ENCODE measurements at places on chromosomes 5 and 9.

DNA sequence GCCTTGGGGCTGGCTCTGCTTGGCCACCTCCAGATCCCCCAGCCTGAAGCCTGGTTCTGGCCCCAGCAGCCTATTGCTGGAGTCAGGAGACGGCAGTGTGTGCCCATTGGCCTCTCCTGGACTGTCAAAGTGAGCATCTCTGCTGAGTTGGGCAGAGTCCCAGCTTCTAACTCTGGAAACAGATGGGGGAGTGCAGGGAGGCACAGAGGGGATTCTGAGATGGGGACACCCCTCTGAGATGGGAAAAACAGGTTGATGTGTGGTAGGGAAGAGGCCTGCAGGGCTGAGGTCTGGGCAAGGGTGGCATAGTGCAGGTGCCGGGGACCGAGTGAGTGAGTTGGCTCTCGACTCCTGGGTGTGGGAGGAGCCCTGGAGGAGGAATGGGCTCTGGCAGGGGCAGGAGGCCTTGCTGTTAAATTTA is 27.5 kb downstream of the PHF2 start:
- DNase-seq: no peak

- DNase-seq: no peak
Observed at GRCh38 chr9:19137282-19137681, 10.0 kb upstream of the PLIN2 start.

GRCh38 chr9:86282979-86283535 is 719 bp upstream of the ISCA1 start:
- DNase-seq: no peak

DNA sequence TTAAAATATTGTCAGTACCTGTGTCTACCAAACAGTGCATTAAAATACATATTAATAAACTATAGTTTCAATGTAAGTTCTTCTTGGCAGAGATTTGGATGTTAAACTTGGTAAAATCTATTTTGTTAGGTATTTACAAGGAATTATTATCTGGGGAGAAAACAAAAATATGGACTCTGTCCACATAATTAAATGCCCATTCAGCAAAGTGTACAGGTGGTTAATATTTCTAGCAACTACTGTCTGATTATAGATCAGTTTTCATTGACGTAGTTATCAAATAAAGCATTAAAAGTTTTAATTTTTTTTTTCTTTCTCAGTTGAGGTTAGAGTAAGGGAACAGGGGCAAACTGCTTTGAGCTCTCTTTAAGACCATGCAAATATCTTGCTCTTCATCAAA is 88.9 kb downstream of the NNT start:
- no peak for DNase-seq

DNA sequence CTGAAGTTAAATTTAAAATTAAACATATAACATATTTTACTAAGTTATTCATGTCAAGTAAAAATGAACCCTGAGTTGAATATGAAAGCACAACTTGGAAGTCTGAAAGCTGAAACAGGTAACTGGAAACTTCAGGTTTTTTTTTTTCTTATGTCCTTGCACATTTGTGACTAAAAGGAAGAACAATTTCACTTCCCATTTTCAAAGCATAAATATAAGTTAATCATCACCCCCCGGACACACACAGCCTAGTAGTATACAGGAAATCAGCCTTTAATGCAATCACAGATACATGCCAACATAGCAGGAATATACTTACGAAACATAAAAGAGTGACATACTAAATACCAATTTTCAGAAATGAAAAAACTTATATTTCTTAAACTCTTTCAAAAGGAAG is 225.9 kb downstream of the RFX3 start:
- DNase-seq: no peak

GRCh38 chr9:27377811-27378456 is 81.0 kb upstream of the EQTN start:
- DNase-seq: no peak

GRCh38 chr5:133427121-133427777 is 185.1 kb downstream of the FSTL4 start:
- DNase-seq: no peak

GRCh38 chr9:114606068-114606467 is 5.0 kb upstream of the TMEM268 start:
- peak; percentile 39 for DNase-seq

GRCh38 chr5:108728566-108729241 is 19.0 kb upstream of the FER start:
- DNase-seq: no peak

DNA sequence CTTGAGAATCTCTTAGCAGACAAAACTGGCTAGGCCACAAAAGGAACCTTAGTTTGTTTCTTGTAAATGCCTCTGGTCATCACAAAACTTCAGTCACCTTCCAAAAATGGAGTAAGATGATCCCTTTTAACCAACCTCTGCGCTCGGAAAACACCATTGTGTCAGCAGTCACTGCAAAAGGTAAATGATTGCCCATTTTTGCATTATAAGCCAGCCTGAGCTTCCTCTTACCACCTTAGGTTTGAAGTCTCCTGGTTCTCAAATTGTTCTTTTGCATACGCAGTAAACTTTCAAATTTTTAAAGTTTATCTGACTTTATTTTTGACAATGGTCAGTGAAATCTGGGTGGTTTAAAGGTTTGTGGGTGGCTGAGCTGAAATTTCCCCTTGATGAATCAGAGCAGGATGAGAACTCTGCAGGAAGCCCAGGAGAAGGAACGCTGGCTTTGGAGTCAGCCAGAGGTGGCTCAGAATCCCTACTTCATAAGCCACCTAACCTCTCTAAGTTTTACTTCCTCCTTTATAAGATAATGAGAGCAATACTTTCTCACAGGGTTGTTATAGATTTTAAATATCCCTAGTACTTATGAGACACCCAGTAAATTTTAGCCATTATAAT is 131.4 kb downstream of the MED10 start:
- no peak for DNase-seq

GRCh38 chr5:77302247-77302646 is 91.8 kb downstream of the PDE8B start:
- DNase-seq: no peak

GRCh38 chr9:78664370-78664769 is 367.4 kb downstream of the PSAT1 start:
- DNase-seq: no peak

- DNase-seq: no peak
Observed at GRCh38 chr9:27933210-27934025, 360.1 kb upstream of the C9orf72 start.

DNA sequence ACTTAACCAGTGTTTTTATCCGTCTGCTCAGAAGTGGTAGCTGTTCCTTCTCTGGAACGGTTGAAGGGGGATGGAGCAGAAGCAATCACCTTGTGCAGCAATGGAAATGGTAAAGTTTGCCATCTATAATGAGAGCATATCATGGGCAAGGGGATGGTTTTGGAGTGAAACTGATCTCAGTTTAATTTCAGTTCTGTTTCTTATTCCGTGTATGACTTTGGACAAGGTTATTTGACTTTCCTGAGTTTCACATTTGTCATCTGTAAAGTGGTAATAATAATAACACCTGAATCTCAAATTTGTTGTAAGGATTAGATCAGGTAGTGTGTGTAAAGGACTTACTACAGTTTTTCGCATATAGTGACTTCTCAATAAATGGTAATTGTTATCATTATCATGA is 106.1 kb downstream of the PCSK1 start:
- DNase-seq: no peak

- no peak for DNase-seq
Observed at GRCh38 chr9:2227144-2227867, 212.2 kb downstream of the SMARCA2 start.

DNA sequence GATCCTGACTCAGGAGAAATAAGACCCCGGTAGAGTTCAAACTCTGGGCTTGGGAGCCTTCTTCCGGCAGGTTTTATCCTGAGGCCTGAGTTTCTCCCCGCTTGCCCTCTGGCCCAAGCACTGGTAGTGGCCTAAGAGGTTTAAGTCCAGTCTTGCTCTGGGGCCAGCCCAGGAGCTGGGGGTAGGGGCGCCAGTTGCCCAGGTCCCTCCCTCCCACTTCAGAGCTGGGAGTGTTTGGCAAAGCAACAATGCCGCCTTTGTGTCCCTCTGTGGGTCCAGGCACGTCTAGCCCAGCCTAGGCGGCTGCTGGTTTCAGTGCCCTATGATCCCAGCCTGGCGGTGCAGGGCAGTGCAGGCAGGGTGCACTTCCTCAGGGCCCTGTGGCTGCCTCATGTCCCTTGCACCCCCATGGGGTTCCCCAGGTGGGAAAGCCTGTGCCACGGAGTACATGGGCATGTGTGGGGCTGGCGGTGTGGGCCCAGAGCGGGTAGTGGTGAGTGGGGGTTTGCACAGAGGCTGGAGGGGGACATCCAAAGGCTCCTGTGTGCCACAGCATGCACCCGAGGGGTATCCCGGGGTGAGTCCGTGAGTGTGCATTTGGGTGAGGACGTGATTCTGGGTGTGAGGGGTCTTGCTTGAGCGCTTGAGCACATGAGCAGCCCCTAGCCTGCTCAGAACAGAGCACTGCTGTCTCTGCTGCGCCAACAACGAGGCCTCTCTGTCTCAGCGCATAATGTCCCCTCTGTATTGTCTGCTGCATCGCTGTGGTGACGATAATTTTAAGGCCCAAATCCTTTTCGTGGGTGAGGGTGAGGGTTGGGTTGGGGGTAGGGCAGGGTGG is 61.7 kb upstream of the PSD2 start:
- DNase-seq: no peak

- peak; percentile 13 for DNase-seq
Observed at GRCh38 chr9:2722715-2723114, 5.4 kb downstream of the KCNV2 start.

DNA sequence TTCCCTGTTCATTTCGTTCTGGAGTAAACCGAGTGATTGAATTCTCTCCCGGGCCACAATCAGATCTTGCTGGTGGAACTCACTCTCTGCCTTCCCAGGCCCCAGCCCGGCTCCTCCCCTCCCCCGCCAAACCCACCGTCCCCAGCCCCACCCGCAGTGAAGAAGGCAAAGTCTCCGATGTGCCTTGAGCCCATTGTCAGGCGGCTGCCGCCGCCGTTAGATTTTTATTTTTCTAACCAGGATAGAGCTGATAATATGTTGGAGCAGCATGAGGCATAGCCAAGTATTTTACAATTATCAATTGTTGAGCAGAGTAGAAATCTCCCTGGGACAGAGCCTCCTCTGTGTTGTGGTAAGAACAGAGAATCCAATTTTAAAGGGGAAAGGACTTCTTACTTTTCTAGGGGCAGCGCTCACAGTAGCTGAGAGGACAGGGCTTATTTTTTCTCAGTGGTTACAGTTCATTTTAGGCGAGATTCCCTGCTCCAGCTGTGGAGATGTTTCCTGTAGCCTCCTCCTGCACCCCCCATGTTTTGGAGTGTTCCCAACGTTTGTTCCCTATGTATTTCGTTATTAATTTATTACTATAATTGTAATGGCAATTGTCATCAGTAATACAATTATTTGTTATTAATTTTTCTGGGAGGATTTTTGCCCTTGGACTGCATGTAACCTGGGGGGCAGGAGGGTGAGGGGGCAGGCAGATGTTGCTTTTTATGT is 1.3 kb downstream of the PSAT1 start:
- DNase-seq: peak; percentile 49

GRCh38 chr9:90141723-90142122 is 500.9 kb downstream of the DIRAS2 start:
- DNase-seq: no peak

DNA sequence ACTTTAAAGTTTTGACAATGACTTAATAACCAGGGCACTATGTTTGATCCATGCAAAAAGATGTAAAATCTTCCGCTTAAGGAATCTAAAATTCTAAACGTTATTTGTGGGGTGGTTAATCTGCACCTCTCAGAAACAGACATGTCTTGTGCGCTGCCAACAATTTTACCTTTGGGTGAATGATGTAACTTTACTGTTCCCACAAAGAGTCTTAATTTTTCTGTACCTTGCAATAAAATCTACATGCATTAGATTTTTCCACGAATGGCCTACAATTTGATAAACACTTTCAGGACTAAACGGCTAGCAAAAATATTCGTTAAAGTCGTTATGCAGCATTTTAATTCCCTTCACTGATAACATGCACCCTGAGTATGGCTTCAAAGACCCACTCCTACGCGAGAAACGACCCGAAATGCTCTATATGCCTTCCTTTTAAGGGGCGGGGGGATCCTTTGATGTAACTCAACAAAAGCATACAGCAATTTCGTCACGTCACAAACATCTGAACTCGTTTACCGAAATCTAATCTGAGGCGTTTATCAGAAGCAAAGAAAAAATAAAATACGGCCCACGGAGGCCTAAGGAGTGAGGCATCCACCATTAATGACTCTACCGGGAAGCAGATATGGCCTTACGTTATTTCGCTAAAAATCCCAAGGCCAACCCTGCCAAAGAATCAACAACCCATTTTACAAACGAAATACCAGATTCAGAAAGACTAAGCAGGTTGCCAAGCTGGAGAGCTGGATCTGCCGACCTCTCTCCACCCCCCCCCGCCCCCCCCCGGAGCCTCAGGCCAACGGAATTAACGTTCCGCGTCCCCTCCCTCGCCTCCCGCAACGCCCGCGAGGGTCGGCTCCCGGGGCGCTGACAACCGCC is 621 bp downstream of the AK6 start:
- DNase-seq: no peak

GRCh38 chr9:97411440-97411788 is 482 bp upstream of the TDRD7 start:
- DNase-seq: no peak

GRCh38 chr9:35791297-35791921 is at the start of gene NPR2:
Gene NPR2, plus strand, starts transcription at chr9:35791591. Its CDS starts 818 bp downstream, at chr9:35792409.
- peak; percentile 48 for DNase-seq

- DNase-seq: no peak
Observed at GRCh38 chr5:140424135-140424534, 22.5 kb downstream of the ANKHD1 start.

- DNase-seq: peak; percentile 56
Observed at GRCh38 chr5:38780945-38781344, 64.9 kb upstream of the OSMR start.

DNA sequence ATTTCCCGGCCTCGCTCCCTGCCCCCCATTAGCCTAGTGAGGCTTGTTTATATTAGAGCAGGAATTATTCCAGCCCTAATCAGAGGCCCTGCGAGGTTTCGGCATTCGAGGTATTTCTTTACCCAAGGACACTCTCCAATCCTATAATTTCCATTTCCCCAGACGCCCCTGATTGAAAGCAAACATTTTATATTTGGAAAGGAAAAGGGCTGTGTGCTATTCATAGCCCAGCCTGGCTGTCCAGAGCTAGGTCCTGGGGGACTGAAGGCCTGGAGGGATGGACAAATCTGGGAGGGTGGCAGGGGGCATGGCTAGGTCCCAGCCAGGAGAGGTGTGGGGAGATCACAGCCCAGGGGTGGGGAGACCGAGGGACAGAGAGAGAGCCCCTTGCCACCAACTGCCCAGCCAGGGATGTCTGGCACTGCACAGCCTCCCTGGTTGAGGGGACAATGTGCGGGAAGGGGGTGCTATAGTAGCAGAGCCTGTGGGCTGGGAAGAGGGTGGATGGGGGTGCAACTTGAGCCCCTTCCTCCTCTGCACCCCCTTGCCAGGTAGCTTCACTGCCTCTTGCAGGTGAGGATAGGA is 125.1 kb downstream of the BARX1 start:
- no peak for DNase-seq

- no peak for DNase-seq
Observed at GRCh38 chr9:109908459-109909390, 128.7 kb downstream of the PALM2AKAP2 start.

- DNase-seq: no peak
Observed at GRCh38 chr5:149333711-149334443, 11.4 kb upstream of the GRPEL2 start.

GRCh38 chr9:26779062-26779461 is 113.5 kb downstream of the CAAP1 start:
- no peak for DNase-seq

All from BE2C (cell line).